ENCODE measurements at places on chromosomes 2 and 18.
A peak's percentile ranks its signal among the peaks of the same experiment; 100 is the strongest.

GRCh38 chr2:6418291-6418690 is 447.4 kb downstream of the CMPK2 start:
- no peak for DNase-seq

GRCh38 chr2:8214036-8214615 is 467.7 kb upstream of the ID2 start:
- no peak for DNase-seq

GRCh38 chr2:155310589-155310988 is 612.1 kb downstream of the KCNJ3 start:
- DNase-seq, result peak; percentile 21

DNA sequence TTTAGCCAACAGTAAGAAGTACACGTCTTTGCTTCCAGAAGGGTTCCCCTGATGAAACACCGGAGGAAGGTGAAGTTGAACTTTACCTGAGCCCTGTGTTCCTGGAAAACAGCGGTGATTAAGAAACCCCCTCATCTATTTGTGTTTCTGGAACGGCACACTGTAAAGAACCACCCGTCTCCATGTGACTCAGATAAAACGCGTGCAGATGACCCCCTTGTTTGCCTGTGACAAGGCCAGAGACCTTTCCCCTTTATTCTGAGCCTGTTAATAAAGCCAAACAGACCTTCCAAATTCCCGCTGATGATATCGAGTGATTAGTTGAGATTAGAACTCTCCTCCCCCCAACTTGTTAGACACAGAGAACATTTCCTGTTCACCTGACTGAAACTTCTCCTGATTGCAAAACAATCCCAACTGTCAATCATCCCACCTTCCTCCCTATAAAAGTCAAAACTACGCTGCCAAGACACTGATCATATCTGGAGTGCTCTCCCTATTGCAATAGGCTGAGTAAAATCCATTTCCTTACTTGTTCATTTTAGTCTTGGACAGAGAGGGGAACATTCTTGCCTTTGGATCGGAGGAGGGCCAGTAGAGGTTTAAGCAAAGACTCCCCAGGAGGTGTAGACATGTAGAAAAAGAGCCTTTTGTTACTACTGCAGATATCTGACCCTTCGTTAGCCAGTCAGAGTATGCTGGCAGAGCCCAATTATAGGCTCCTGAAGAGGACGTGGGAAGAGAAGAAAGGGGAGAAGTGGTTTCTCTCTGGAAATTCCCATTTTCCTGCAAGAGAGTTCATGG is 914 bp upstream of the IWS1 start:
- DNase-seq, result no peak

DNA sequence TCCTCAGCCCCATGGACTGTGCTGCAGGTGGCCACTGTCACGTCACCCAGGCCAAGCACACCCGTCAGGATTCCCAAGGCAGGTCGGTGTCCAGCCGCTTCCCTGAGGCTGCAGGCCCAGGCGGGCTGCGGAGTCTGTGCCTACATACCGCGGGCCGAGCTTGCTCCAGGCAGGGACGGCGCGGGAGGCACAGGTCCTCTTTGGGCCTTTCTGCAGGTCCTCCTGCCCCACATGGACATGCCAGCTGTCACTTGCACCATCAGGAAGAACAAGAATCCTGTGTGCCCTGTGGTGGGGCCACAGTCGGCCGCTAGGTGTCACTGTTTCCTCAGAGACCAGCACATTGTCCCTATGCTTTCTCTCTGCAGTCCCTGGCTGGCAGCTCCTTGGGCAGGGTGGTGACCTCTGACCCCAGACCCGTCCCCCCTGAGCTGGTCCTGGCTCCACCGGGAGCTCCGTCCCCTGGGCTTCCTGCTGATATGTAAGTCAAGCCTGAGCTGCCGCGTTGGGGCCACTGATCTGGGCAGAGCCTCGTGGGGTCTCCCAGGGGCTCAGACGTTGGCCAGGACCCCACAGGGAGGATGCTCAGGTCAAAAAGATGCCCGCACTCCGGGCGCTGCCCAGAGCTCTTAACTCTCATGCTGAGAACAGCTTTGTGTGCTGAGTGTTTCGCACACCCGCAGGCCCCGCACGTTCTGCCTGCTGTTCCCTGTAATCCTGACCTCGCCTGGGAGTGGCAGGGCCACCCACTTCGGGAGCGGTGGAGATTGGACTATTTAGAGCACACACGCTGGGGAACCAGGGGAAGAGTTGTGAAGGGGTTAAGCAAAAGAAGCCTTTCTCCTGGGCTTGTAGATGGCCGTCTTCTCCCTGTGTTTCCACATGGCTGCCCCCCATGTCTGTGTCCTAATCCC is 17.3 kb upstream of the AGXT start:
- DNase-seq, result peak; percentile 39

DNA sequence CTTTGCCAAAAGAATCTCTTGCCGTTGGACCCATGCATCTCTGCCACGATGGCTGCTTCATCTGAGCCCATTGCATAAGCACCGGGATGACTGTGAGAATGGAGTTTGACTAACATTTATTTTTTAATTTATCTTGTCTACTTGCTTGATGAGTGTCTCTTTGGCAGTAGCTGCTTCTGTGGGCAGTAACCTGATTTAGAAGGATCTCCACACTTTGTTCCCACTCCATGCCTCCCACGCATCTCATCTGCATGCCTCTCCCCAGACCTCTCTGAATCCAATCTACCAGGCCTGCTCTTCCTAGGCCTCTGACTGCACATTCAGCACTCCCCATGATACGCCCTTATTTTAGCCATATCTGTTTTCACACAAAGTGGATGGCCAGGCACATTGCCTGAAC is 23.7 kb upstream of the TMX3 start:
- no peak for DNase-seq

GRCh38 chr18:48929212-48929612 is 21.6 kb downstream of the SMAD7 start:
- DNase-seq, result no peak

DNA sequence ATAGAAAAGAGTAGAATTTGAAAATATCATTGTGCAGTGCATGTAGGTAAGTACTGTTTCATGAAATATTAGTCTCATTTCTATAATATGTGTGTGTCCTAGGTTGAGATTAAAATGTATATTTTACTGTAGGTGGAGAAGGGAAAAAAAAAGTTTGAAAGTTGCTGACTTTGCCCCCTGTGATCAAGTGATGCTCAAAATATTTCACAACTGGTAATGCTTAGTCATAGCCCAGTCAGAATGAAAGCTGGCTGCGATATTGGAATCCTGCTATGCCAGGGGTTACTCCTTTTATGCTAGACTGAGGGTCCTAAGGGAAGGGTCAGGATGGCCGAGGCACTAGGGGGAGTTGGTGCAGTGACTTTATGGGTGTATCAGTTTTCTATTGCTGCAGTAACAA is 19.5 kb upstream of the CFAP36 start:
- no peak for DNase-seq

GRCh38 chr18:58800582-58800981 is 64.1 kb upstream of the ZNF532 start:
- no peak for DNase-seq

DNA sequence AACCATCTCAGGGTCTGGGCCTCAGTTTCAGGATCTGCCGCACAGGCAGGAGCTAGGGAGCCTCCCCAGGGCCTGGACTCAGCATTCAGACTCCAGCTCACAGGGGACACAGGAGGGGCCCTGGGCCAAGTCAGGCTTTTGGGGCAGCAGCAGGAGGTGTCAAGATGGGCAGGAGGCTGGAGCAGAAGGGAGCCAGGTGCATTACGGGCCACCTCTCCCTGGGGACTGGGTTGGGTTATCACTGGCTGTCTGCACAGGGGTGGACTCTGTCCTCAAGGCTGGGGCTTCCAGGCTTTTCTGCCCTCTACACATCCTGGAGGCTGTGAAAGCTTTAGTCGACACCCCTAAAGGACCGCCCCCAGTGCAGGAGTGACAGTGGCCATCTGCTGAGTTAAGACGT is 20.0 kb downstream of the AQP12A start:
- DNase-seq, result no peak

DNA sequence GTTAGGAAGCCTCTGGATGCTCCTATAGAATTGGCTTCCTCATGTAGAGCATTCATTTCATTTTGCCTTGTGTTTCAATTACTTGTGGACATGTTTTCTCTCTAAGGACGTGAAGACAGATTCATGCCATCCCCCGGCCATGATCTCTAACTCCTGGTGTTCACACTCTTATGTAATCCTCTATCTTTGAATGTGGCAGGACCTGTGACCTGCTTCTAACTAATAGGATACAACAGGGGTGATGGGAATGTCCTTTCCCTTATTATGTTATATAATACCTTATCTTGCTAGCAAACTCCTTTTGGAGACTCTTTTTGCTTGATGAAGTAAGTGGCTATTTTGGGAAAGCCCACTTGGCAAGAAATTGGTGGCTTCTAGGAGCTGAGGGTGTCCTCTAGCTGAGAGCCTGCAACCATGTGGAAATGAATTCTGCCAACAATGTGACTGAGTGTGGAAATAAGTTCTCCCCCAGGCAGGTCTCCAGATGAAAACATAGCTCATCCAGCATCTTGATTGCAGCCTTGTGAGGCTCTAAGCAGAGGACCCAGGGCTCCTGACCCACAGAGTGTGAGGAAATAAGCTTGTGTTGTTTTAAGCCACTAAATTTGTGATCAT is 13.8 kb downstream of the DPYSL5 start:
- no peak for DNase-seq

GRCh38 chr2:24507549-24507948 is 16.5 kb downstream of the NCOA1 start:
- DNase-seq, result no peak

GRCh38 chr2:129231924-129232323 is 747.5 kb upstream of the RAB6C start:
- DNase-seq, result no peak

DNA sequence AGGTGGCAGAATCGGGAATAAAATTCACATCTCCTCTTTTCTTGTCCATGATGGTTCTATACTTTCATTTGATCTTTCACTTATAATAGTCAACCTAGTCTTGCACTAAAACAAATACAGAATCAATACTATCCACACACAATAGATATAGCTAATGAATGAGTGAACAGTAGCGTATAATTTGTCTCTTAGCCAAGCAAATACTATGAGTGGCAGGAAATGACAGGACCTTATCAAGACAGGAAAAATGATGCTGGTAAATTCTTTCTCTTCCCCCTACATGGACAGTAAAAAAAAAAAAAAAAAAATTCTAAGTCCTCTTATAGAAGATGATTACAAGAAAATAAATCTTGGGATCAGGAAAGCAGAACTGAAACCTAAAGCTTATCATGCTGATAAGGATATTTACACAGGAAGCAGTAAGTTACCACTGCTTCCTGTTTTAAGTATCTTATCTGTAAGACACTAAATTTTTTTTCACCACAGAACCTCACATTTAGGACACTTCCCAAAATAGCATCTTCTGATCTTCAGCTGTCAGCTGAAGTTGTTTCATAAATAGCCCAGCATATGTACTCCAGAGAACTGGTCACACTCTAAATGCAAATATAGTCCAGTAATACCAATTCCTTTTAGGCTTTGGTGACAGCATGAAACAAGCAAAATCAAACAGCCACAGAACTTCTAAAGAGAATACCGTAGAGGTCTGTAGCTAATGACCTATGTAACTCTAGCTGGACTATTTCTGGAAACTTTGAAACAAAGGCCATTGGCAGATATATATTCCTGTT is 27.0 kb downstream of the IRS1 start:
- no peak for DNase-seq

DNA sequence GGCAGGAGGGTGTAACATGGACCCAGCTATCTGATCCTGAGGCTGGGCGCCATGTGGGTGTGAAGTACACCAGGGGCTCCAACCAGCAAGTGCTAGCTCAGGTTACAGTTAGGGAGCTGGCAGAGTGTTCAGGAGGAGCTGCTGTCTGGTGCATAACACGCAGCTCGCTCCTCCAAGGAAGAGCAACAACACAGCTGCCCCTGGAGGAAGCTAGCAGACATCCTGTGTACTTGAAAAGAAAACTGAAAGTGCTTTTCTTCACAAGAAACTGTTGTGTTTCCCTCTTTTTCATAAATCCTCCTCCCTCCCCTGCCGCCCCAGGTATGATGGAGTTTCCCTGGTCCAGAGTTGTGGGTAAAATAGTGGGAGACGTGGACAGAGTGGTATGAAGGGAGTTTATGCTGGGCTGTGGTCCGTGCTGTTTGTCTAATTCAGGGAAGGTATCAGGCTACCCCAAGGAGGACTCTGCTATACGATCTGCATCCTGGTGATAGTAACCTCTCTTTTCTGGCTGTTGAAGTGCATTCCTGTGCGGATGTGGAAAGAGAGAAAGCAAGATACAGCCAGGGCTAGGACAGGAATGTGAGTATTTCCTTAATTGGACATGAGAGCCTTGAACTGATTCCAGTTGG is 6.1 kb upstream of the LBH start:
- peak; percentile 79 for DNase-seq

GRCh38 chr2:161580426-161580825 is 43.8 kb upstream of the SLC4A10 start:
- no peak for DNase-seq

DNA sequence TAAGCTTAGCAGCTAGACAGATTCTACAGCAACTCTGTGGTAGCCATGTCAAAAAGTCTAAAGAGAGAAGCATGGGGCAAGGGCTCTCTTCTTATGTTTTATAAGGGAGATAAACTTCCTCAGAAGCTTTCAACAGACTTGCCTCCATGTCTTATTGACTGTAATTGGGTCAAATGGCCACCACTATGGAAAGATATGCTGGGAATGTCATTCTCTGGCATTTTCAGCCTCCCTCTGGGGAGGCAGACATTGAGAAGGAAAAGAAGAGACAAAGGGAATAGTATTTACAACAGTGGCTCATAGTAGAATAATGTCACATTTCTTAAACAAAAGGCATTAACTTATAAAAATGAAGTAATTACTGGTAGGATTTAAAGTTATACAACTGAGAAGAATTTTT is 1964.5 kb upstream of the PIK3C3 start:
- DNase-seq, result no peak

DNA sequence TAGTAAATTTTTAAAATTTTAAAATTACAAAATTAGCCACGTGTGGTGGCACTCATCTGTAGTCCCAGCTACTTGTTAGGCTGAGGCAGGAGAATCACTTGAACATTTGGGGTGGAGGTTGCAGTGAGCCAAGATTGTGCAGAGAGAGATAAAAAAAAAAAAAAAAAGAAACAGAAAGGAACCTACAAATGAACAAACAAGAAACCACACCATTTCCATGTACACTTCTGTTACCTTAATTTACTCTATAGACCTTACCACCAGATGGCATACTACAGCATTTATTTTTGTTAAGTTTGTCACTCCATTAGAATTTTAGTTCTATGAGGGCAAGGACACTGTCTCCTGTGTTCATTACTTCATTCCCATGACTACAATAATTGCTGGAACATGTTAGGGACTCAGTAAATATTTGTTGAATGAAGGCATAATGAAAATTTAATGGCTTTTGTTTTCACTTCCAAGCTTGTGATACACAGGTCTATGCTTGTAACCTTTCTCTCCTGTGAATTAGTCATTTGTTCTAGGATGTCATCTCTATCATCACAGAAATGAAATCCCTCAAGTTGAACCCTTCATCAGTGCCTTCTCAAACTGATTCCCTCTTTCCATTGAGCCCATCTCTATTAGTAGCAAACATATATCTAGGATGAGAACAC is 76.0 kb downstream of the ARHGAP15 start:
- DNase-seq, result no peak

GRCh38 chr2:122519366-122519765 is 763.9 kb downstream of the TSN start:
- DNase-seq, result no peak

GRCh38 chr2:7048762-7049294 is 131.6 kb downstream of the RNF144A start:
- no peak for DNase-seq
